8988T (cell line): ENCODE measurements at places on chromosomes 3 and 15.

GRCh38 chr3:185508335-185508991 lies 9.6 kb upstream of the TMEM41A start:
- DNase-seq = no peak

DNA sequence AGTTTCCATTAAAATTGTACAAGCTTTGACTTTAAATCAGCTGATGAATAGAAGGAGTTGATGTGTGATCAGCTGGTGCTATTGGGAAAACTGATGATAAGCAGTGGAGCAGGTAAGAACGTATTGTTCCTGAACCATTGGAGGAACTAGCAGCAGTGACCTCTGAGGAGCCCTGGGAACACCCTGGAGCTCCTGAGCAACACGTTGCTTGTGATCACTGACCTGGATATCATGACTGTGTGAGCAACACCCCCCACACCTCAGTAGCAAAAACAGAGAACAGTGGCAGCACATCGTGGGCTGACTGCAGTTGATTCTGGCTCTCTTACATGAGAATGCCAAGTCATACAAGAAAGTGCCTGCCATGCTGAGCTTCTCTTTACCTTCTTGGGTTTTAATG lies 72.9 kb downstream of the BLM start:
- DNase-seq = no peak

- no peak for DNase-seq
Measured at GRCh38 chr15:51838270-51838669, 8.8 kb downstream of the TMOD3 start.

- no peak for DNase-seq
Measured at GRCh38 chr3:101122681-101123080, 129.5 kb upstream of the ABI3BP start.

GRCh38 chr15:52786436-52787122 lies 3.6 kb downstream of the ONECUT1 start:
- no peak for DNase-seq

DNA sequence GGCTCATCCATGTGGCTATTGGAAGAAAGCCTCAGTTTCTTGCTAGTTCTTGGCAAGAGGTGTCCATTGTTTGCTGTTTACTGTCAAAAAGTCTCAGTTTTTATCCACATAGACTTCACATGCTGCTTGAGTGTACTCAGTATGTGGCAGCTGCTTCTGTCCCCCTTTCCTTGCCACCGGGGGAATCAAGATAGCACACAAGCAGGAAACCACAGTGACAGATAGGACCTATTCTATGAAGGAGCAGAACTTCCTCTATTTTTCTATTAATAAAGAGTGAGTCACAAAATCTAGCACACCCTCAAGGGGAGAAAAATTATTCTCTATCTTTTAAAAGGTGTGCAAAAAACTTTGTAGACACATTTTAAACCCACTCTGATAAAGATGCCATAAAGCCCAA lies 121.4 kb upstream of the GMNC start:
- no peak for DNase-seq

GRCh38 chr3:157058392-157059071 lies 101.4 kb downstream of the CCNL1 start:
- DNase-seq = no peak
